ENCODE measurements at places on chromosomes 16 and 17.

DNA sequence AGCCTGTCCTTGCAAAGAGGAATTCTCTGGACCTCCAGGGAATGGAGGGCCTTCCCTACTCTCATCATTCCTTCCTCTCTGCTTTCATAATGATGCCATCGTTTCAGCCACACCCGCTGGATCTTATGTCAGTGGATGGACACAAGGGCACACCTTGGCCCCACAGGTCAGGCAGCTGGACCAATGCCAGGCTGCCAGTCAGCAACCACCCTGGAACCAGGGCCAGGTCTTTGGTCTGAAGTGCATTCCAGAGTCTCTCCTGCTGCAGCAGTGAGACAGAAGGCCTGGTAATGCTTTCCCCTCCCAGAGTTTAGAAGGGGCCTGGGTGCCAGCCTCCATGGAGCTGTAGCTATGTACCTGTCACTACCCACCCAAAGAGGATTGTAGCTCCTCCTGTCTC is 7.4 kb downstream of the C1QL1 start:
- no peak for DNase-seq

GRCh38 chr16:12089492-12090150 is 113.1 kb downstream of the SNX29 start:
- DNase-seq, result no peak

GRCh38 chr17:78442648-78443218 is 64.3 kb downstream of the PGS1 start:
- no peak for DNase-seq

- no peak for DNase-seq
Measured at GRCh38 chr17:43975898-43976297, 22.2 kb upstream of the PYY start.

DNA sequence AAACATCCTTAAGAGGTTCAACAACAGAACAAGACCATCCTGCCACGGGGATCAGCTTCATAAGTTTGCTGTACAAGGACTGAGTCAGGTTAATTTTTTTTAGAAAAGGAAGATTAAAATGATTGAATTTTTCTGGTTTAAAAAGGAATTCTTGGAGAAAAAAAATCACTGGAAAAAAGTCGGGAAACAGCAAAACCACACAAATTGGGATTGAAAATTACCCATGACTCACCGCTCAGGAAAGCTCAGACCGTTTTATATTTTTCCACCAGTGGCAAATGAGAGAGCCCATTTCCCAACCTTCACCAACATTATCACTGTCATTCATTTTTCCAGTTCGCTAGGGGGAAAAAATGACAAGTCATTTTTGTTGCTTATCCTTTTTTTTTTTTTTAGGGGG is 46.6 kb downstream of the MRM3 start:
- DNase-seq, result no peak

- DNase-seq, result no peak
Measured at GRCh38 chr16:26993511-26993910, 73.2 kb upstream of the C16orf82 start.
